ENCODE measurements at places on chromosomes 7 and 10.

GRCh38 chr10:21737106-21737505, 203.1 kb downstream of the MLLT10 start:
- no peak for DNase-seq

- no peak for DNase-seq
These were observed 4.2 kb upstream of the ACSL5 start for GRCh38 chr10:112369495-112370423.

GRCh38 chr7:130907439-130907838, 173.4 kb upstream of the KLF14 start:
- DNase-seq, result no peak

DNA sequence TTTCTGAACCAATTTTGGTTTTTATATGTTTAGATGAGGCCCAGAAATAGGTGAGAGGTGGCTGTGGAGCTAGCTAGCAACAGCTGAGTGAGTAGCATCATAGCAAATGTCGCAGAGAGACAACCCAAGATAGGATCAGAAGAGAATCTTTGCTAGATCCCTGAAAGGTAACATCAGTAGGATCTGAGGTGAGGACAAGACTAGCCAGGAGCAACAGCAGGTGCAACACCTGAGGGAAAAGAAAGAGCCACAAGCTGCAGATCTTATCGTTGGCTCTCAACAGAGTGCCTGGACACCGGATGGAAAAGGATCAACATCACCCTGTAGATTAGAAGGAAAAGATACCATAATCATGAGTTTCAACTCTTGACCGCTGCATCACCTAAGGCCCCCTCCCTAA, 4.4 kb downstream of the ST8SIA6 start:
- no peak for DNase-seq

GRCh38 chr10:6045314-6045848, 16.8 kb downstream of the IL2RA start:
- DNase-seq, result no peak

GRCh38 chr7:81410471-81411117, 359.3 kb downstream of the HGF start:
- DNase-seq, result no peak

DNA sequence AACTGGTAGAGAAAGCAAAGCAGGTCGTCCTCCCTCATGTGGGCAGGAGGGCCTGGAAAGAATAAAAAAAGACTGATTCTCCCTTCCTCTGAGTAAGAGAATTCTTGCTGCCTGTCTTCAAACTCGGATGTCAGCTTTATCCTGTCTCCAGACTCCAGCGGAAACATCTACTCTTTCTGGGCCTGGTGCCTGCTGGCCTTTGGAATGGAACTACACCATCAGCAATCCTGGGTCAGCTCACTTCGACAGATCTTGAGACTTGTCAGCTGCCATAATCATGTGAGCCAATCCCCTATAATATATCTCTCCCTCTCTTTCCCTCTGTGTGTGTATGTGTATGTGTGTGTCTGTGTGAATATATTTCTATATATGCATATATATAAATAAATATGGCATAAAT, 411.0 kb upstream of the DPP6 start:
- no peak for DNase-seq

- DNase-seq, result no peak
These were observed 6.4 kb downstream of the NEURL1 start for GRCh38 chr10:103499881-103500280.

DNA sequence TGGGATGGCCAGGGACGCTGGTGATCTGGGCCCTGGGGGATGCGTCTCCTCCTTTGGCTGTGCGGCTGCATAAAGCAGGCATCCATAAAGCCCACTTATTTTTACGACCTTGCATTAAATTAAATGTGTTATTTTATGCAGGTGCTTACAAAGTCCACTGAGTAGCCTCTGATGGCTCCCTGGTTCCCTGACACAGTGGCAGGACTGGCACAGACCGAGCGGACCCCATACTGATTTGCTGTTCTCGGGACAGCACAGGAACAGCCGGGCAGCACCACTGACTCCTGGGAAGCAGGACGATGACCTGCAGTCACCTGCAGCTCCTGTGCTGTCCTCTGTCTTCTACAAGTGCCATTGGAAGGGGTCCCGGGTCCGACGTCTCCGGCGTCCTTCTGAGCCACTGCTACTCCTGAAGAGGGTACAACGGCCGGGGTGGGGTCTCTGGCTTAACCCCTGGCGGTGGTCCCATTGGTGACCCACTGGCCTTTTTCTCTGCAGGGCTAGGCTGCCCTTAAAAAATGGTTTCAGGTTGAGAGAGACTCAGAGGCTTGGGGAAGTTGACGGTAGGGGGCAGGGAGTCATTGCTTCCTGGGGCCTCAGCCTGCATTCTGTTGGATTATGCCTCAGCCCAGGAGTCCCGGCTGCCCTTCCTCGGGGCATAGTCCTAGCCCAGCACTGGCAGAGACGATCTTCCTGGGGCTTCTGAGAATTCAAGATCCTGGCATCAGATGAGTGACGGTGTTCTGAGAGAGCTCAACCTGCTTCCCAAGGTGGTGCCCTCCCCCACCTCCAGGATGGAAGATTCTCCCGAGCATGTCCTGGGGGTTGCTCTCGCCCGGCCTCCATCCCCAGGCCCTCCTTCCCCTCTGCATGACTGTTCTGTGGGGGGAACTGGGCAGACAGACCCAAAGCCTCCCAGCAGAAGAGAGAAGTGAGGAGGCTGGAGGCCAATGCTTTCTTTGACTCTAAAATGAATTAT, 330.1 kb downstream of the ADARB2 start:
- no peak for DNase-seq

- DNase-seq, result no peak
These were observed 67.7 kb upstream of the PRLHR start for GRCh38 chr10:118663176-118663575.

DNA sequence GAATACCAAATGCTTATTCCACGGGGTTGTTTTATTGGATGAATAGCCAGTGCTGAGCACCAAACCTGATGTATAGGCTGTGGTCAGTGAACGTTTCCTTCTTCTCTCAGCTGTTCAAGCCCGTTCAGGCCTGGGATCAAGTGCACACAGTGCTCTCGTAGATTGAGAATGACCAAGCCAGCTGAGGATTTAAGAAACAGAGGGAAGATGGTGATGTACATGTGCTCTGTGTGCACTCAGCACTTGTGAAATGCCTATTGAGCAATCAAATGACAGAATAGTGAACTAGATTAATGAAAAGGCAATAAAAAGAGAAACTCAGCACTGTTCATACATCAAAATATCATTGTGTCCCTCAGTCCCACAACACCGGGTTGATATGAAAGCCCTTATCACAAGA, 302.5 kb downstream of the BMPER start:
- DNase-seq, result no peak

DNA sequence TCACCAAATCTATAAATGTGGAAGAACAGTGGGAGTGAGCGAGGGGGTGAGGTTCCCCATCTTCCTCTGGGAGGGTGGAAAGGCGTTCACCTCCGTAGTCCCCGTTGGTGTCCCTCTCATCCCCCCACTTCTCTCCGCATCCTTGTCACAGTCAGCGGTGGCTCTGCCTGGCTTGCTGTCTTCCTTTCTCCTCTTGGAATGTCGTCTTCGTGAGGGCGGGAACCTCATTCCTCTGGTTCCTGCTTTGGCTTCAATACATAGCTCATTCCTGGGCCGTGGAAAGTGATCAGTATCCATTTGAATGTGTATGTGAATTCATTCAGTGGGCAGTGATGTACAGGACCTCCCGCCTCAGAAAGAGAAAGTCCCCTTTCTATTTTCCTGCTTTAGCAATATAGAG, 289.4 kb downstream of the CAMK1D start:
- DNase-seq, result no peak

DNA sequence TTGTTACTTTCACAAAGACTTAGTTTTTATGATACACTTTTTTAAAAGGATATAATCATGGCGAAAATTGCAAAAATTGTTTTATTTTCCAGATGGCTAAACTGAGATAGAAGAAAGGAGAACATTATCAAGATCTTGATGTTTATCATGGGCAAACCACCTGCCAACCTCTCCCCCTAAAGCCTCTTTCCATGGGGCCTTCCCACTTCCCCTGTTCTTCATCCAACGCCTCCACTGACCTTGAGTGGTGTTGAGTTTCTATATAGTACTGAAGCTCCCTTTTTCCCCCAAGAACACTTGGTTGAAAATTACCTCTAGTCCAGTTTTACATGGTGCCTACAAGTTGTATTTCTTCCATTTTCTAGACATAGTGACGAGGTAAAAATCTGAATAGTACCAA, 5.0 kb downstream of the CREB3L2 start:
- DNase-seq, result no peak

- no peak for DNase-seq
These were observed 139.1 kb downstream of the XPNPEP1 start for GRCh38 chr10:109784236-109784635.
